Memory B cell (primary cell): ENCODE measurements at places on chromosomes 12 and 14.

- DNase-seq, result no peak
These were observed 108.4 kb downstream of the RFLNA start for GRCh38 chr12:124403273-124403672.

DNA sequence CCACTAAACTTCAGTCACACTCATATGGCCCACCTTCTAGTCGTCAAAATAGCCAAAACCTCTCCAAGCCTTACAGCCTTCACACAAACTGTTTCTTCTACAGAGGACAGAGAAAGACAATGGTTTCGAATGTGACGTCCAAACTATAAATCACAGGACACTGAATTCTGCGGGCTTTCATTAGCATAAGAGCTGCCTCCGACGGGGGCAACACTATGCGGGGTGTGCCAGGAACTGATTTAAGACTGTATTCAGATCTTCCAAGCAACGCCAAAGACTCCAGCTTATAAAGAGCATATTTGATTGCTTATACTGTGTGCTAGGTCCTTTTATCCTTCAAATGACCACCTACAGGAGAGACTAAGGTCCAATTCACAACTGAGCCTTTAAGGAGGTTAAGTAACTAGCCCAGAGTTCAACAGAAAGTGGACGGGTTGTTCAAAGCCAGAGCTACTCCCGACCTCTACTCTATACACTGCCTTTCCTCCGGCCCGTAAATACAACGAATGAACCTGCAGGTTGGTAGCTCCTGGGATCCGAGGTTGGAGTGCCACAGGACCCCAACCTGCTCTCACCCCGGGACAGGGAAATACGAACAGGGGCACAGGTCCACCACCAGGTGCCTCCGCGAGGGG is 575 bp downstream of the L2HGDH start:
- no peak for DNase-seq

DNA sequence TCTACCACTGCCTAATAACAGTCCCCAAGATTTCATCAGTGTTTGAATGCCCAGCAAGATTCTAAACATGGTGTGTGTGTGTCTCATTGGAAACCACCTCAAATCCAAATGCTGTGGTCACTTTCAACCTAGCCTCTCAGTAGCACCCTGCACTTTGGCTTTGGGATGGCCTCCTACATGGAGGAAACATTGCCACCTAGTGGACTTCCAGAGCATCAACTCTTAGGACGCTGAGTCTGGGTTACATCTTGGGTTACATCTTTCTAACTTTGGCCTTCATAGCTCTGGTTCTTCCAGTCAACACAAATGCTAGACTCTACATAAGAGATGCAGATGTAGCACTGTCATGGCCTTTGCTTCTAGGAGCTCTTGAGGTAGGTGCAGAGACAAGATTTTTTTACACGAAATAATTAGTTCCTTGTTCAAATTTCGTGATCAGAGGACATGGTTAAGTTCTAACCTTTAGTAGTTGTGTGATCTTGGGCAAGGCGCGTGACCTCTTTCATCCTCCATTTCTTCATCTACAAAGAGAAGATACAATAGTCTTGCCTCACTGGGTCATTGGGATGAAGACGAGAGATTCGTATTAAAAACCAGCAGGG is 113.5 kb upstream of the VASH1 start:
- DNase-seq, result peak; percentile 16

DNA sequence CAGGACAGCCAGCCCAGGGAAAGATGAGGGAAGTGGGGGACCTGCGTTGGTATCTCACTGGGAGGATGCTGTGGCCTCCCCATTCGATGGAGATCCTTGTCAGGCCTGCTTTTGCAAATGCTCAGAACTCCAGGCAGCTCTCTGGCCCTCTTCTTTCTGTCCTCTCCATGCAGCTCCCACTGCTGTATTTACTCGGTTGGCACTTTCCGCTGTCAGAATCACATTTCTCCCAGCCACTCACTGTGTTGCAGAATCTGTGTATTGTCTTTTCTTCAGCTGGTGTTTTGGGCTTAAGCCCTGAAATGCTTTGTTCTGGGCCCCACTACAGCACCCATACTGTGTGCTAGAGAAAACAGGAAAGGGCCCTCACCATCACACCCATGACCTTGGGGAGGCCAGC is 401.1 kb downstream of the RGS6 start:
- no peak for DNase-seq

DNA sequence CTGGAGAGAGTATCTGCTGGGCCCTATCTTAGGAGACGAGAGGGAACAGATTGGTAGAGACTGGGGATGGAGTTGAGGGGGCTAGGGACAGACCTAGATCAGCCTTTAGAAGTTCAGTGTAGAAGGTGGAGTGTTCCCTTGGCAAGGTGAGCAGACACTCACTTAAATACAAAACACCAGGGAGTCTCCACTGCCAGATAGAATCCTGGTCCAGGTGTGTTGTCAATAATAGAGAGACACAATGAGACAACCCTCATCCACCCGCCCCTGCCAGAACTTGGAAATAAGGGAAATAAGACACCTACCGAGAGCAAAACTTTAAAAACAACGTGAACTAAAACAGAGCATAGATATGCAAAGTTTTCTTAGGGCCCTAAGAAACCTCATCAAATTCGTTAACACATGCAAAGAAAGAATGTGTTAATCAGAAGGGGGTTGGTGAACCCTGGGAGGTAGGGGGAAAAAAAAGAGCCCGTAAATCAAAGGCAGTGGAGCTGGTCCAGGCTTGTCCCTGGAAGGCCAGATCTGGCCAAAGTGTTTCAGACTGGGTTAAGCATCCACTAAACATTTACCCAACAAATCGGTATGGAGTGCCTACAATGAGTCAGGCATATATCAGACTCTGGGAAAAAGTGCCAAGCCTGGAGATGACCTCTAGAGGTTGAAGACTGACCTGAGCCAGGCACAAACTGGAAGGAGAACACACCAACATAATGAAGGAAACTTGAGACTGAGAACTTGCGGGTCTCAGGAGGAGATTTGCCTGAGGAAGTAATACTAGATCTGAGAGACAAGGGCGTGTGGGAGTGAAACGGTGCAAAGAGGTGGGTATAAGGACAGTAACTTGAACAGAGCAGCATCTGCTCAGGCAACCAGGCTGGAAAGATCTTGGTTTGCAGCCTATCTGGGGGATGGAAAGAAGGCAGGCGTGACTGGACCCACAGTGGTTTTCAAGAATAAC is 37.0 kb upstream of the OTX2 start:
- DNase-seq, result no peak

- DNase-seq, result no peak
These were observed 19.7 kb upstream of the CD9 start for GRCh38 chr12:6180268-6181051.

DNA sequence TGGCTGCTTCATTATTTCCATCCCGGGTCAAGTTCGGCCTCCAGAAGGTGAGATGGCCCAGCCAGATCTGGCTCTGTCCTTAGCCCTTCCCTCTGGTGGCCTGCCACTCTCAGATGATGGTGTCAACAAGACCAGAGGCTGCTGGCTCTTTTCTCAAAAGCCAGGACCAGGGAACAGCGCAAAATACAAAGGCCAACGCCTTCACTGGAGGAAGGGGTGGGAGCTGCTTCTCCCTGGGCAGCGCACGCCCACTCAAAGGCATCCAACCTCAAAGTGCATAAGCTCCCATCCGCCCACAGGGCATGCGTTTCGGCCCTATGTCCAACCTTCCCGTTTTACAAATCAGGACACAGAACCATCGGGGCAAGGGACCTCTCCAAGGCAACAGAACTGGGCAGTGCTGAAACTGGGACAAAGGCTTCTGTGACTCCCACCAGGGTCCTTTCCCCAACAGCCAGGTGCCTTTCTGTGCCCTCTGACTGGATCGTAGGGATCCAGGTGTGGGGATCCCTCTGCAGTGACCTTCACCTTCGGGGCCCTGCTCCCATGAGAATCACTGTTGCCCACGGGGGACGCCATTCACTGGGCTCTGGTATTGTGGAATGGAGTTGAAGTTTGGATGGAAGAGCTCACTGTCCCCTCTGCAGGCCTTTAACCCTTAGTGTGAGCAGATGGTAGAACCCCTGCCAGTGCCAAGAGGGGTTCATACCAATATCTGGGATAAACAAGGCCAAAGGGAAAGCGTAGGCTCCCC is 76.8 kb downstream of the NINJ2 start:
- no peak for DNase-seq

- DNase-seq, result no peak
These were observed 274.6 kb downstream of the BTG1 start for GRCh38 chr12:91870872-91871707.

DNA sequence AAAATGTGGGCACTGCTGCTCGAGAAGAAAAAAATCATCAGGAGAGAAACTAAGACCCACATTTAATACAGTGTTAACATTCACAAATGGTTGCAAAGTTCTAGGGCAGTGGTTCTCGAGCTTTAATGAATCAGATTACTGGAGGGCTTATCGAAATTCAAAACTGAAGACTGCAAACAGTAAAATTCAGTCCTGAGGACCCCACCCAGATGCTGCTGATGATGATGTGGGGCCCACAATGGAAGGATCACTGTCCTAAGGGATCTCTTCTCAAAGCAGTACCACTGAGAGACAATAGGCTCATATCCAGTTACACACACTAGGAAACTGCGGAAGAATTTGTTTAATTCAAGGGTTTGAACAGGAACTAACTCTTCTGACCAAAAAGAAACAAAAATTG is 31.4 kb downstream of the DICER1 start:
- no peak for DNase-seq

DNA sequence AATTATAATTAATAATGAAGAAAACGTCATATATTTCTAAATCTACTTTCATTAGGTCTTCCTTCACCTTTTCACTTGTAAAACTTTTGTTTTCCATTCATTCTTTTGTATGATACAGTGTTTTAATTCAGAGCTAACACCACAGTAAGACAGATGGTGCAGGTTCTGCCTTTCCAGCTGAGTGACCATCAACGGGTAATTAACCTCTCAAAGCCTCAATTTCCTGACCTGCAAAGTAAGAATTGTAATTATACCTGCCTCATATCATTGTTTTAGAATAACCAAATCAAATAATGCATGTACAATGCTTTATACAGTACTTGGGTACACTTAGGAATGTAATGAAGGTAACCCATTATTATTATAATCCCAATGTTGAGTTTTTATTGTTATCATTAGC is 157.6 kb downstream of the FOXA1 start:
- no peak for DNase-seq

DNA sequence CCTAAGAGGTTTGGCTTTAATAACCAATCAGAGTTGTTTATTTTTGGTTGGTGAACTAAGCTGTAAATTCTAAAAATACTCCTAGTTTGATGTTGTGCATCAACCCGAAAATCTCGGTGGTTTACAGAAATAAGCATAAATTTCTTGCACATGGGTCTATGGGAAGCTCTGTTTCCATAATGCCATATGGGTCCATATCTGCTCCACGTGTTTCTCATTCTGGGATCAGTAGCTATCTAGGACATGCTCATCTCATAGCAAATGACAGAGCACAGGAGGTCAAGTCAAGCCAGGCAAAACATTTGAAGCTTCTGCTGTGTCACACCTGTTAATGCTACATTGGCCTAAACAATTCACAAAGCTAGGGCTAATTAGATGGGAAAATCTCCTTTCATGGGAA is 23.1 kb downstream of the NUP37 start:
- DNase-seq, result no peak

DNA sequence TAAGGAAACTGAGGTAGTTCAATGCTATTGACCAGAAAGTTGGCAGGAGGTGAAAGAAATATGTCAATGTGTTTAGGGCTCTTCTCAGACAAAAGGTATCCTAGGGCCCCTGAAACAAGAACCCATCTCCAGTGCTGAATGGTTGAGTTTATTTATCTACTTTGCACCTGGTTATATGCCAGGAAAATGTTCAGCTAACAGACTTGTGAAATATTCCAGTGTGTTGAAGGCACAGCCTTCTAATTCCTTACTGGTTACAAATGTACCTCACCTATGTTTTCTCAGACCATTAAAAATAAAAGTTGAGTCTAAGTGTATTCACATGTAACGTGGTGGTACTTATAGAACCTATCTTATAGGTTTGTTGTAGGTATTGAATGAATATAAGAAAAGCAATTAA is 511.7 kb upstream of the SEL1L start:
- no peak for DNase-seq

DNA sequence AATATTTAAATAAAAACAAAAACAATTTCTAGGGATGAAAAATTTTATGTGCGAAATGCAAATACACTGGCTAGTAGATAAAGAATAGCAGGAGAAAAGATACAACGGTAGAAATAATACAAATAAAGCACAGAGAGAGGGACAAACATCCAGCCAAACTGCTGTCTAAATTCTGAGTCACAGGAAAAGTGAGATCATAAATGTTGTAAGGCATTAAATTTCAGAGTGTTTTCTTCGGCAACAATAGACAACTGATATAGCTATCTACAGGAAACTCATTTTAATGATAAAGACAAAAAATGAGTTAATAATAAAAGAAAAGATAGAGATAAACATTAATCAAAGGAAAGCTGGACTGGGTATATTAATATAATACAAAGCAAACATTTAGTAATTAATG is 122.2 kb downstream of the NTS start:
- no peak for DNase-seq

DNA sequence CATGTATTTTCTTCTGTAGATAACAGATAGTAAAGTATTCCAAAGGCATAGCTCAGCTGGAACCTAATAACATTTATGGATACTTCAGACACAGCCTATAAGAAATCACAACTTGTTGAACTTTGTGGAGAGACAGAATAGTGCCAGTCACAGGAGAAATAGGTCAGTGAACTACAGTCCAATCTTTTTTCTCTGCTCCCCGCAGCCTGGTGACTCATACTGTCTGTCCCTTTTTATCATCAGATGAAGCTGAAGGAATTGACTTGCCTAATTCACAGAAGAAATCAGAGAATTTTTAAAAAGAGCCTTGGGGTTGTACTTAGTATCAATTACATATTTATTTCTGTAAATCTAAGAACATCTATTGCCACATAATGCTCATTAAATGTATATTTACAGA is 222.3 kb downstream of the ALG10 start:
- no peak for DNase-seq

GRCh38 chr14:72478471-72478893 is 415.4 kb downstream of the DPF3 start:
- DNase-seq, result no peak

DNA sequence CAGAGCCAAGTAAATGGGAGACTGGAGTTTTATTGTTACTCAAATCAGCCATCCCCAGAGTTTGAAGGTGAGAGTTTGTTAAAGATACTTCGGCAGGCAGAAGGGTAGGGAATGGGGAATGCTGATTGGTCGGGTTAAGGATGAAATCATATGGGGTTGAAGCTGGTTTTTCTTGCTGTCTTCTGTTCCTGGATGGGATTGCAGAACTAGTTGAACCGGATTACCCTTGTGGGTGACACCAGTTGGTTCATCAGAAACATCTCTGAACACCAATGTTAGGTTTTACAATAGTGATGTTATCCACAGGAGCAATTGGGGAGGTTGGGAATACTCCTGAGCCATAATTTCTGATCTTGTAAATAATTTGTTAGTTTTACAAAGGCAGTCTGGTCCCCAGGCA is 18.7 kb upstream of the SMCO2 start:
- DNase-seq, result no peak

DNA sequence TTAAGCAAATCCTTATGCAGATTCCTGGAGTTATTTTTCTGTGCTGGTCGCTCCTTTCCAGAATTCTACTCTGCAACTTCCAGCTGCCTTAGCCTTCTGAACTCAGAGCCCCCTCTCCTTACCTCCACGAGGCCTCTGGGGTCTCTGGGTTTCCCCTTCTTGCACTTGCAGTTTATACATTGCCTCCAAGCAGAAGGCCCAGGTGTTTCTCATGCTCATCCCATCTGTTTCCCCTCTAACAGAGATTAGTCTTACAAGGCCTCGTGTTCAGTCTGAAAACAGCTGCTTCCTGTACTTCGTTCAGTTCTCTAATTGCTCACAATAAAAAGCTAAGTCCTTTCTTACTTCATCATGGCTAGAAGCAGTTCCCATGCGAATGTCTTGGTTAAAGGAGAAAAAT is 134.4 kb upstream of the FGD4 start:
- DNase-seq, result peak; percentile 52
